ENCODE measurements at places on chromosomes 6 and 20.

GRCh38 chr20:12289465-12289864, 371.8 kb downstream of the BTBD3 start:
- DNase-seq: no peak

DNA sequence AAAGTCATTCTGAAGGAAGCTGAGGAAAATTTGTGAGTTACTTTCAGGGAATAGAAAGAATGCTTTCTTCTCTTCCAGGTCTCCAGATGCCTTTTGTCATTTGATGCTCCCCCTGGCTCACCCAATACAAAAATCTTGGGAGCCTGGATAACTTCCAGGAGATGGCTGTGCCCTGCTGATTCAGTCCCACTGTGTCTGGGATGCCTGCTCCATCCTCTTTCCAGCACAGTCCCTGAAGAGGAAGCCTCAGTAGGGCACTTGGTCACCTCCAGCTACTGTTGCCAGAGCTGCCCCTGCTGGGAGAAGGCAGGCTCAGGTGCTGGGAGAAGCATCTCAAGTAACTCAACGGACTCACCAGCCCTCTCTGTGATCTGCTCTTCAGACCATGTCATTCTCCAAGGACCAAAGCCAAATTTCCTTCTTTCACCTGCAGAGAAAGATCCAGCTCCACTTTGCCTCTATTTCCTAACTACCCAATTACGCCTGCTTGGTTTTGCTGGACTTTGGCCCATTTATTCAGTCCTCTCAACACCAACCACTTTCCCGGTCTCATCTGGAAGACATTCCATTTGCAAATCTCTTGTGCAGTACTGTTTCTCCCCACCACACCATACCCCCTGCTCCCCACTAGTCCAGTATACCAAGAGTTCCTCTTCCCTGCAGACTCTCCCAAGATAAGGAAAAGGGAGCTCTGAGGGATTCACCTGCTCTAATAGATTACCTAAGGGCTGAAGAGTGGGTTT, 53.3 kb downstream of the SLC23A2 start:
- no peak for DNase-seq

DNA sequence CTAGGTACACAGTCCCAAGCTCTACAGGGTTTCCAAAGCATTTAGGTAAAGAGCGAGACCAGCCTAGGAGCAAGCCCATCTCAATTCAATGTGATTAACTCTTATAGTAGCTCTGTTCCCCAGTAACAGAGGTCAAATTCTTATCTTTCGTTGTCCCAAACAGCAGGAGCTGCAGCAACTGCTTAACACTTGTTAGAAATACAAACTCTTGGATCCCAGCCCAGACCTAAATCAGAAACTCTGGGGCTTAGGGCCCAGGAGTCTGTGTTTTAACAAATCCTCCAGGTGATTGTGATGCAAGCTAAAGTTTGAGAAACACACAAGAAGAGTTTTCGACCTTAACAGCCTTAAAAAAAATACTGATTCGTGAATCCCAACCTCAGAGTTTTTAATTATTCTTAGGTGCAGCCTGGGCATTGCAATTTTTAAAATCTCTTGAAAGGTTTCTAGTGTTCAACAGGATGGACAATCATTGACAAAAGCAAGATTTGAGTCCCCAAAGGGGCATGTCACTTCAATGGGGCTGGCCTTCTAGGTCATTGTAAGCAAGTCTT, 127.4 kb upstream of the HCRTR2 start:
- DNase-seq: no peak

DNA sequence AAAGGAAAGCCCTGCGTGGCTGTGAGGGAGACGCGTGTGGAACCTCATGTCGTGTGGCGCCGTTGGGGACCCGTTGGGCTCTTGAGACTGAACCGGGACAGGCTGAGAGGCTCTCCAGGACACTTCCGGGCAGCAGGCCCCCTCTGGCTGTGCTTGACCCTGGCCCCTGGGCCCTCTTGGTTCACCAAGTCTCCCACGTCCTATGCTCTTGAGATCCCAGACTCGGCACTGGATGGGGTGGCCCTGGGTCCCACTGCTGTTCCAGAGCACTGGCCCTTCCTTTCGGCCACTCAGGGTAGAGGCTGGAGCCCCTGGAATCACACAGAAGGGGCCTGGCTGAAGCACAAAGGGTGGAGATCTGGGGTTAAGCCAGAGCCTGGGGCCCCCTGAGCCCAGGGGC, 30.4 kb downstream of the NTSR1 start:
- DNase-seq: no peak

Data from HS-27A (cell line).